ENCODE measurements at places on chromosomes 6 and 20. TPM values are rescaled to one million over a fixed set of nuclear protein-coding genes. Genes with fewer than 3 reads are reported as not detected.

DNA sequence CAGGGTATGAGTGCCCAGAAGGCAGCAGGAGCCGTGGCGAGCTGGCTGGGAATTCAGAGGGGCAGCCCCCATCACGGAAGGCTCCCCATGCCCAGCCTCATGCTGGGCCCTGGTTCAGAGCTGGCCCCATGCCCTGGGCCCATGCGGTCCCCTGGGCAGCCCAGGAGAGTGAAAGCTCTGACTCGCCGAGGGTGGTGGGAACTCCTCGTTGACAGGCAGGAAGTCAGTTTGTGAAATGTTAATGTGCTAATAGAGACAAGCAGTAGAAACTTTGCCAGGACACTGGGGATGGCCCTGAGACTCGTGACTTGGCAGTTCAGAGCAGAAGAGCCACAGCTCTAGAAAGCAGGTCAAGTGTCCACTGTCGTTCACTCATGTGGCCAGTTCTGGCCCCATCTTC is 353.0 kb downstream of the TAF4 start:
- DNase-seq = no peak

- no peak for DNase-seq
Measured at GRCh38 chr20:56806952-56807517, 177.9 kb downstream of the TFAP2C start.

DNA sequence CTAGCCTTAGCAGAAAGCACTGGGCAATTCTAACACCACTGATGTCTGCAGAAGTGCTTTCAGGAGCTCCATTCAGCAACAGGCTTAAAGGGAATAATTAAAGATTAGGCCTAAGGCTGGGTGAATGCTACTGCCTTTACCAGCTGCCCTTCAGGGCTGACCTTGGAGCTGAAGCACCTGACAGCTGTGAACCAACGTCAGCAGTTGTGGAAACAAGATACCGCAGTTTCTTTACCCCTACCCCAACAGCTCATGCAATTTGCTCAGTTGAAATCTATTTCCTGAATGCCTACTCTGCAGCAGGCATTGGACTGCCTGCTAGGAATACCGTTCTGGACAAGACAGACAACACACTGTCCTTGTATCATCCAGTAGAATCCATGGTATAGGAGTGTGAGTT is 51.5 kb upstream of the ADTRP start:
- DNase-seq = no peak

DNA sequence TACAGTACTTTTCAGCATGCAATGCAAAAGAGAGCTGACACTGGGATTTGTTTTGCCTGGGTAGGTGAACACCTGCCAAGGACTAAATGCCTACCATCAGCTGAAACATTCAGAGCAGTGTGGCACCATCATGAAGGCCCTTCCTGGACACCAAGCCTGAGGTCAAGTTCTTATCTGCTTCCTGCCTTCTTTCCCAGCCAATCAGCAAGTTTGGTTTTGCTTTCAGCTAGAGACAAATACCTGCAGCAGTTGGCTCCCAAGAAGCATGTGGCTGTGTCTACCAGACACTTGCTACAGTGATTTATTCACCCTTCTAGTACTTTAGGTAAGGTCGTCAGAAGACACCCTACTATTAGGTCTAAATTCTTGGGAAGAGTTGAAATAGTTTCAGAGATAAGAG is 112.8 kb downstream of the TBX18 start:
- DNase-seq = no peak

GRCh38 chr6:166192136-166192535 is 24.5 kb upstream of the TBXT start:
- no peak for DNase-seq

DNA sequence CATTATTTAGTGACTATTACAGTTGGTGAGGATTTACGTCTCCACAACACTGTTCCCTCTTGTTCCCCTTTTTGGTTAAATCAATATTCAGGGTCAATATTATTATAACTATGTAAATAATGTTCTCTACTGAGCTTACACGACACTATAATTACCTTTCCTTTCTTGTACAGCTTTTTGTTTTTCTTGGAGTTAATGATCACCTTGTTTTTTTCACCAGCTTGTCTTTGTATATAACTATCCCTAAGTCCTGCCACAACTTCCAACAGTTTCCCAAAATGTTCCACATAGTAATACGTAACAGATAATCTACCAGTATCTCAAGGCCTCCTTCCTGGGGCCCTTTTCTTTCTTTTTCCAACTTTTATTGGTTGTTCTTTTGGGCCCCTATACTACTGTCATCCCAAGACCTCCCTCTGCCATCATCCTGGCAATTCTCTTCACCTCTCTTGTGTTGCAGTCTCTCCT is 142.0 kb upstream of the SOX4 start:
- no peak for DNase-seq

GRCh38 chr6:170147832-170148708 is 142.8 kb downstream of the DLL1 start:
- no peak for DNase-seq

- DNase-seq = no peak
Measured at GRCh38 chr6:36232172-36232571, 35.6 kb downstream of the BRPF3 start.

DNA sequence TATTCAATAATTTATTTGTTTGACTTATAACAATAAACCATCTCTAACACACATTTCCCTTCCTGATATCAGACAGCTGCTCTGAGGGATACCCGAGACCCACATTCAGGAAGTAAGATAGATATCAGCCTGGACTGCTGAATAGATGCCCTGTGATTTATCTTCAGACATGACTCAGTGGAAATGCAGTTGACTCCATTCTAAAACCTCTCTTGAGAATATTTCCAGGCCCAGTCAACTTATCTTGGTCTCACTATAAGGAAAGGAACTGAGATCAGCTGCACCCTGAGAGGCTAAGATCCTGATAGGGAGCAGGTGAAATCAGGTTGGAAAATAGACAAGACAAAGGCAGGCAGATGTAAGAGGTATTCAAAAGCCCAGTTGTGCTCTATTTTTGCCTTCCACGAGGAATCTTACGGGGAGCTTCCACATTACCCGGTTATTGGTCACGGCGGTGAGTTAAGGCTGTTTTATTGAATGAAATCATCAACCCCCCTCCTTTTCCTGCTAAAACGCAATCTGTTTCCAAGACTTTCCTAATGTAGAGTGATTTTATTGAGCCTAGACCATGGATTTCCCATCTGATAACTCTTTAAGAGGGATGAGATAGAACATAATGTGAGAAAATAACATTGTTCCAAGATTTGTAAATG is 25.5 kb downstream of the C6orf15 start:
- peak; percentile 72 for DNase-seq

DNA sequence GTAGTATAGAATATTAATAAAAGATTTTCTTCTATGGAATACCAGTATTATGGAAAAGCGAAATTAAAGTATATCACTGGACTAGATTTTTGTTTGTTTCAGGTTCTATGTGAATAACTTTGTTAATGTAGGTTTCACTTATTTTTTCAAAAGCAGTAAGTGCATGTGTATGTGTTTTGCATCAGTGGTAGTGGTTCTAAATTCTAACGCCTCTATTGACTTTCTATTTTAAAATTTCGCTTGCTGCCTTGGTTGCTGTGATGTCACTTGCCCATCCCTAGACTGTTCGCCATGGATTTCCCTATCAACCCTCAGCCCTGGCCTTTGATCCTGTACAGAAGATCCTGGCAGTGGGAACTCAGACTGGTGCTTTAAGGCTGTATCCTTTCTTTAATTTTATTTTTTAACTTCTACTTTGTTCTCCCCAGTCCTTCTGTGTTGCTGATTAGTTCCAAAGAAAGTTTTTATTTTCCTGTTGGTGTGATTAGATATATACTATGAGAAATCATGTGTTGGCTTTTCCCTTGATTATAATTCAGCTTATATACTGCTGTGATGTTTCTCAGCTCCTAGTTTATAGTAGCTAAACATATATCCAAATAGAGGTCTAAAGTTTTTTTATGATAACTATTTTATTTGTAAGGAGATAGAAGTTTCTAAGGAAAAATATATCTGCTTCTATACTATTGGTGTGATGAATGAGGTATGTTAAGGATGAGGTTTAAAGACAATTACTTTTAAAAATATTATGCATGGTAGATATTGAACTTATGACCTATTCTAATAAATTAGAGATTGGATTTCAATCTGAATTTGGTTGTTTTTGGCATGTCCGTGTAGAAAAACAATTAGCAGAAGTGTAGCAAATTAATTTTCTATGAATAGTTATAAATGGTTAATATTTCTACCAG is 1.7 kb downstream of the STXBP5 start:
- DNase-seq = peak; percentile 51

DNA sequence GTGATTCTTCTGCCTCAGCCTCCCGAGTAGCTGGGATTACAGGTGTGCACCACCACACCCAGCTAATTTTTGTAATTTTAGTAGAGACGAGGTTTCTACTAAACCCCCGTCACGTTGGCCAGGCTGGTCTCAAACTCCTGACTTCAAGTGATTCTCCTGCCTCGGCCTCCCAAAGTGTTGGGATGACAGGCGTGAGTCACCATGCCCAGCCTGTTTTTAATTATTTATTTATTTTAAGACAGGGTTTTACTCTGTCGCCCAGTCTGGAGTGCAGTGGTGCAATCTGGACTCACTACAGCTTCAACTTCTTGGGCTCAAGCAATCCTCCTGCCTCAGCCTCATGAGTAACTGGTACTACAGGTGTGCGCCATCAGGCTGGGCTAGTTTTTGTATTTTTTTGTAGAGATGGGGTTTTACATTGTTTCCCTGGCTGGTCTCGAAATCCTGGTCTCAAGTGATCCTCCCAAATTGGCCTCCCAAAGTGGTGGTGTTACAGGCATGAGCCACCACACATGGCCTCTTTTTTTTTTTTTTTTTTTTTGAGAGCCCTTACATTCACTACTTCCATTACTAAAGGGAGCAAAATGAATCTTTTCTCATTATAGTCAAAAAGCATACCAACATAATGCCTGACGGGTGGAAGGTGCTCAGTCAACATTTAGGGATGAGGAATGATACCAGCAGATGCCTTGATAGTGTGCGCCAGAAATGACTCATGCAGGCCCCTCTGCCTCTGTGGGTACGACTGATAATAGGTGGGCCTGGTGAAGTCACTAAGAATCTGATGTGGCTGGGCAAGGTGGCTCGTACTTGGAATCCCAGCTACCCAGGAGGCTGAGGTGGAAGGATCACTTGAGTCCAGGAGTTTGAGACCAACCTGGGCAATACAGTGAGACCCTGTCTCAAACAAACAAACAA is 17.8 kb upstream of the RALGAPB start:
- DNase-seq = no peak

GRCh38 chr6:49531774-49532569 is 18.5 kb upstream of the C6orf141 start:
- DNase-seq = peak; percentile 65

DNA sequence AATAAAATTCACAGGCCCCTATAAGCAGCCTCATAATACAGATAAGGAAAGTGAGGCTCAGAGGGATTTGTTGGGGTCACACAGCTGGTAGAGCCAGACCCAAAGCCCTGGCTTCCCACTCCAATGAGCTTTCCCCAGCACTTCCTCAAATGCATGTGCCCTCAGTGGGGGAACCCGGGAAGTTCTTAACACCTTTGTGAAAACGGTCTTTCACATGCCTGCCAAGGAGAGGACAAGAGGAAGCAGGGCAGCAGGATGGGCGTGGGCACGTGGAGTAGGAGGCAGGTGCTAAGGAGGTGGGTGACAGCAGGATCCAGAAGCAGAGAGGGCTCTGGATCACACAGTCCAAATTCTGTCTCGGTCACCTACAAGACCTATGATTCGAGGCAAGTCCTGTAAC is 598 bp downstream of the PI16 start:
- no peak for DNase-seq

- DNase-seq = no peak
Measured at GRCh38 chr6:11553824-11554223, 16.3 kb downstream of the TMEM170B start.

DNA sequence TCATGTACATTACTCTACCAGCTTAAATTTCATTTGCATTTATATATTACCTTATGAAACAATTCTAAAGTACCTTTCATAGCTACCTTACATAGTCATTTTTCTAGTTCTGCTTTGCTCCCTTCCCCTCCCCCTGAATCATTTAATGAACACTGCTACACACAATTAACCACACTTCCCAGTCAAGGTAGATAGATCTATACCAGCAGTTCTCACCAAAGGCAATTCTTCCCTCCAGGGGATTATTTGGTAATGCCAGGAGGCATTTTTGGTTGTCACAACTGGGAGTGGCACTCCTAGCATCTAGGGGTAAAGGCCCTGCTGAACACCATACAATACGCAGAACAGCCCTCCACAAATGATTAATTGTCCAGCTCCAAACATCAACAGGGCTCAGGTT is 143.9 kb upstream of the SHLD1 start:
- DNase-seq = no peak

- DNase-seq = no peak
Measured at GRCh38 chr20:5833309-5833941, 83.2 kb downstream of the SHLD1 start.

DNA sequence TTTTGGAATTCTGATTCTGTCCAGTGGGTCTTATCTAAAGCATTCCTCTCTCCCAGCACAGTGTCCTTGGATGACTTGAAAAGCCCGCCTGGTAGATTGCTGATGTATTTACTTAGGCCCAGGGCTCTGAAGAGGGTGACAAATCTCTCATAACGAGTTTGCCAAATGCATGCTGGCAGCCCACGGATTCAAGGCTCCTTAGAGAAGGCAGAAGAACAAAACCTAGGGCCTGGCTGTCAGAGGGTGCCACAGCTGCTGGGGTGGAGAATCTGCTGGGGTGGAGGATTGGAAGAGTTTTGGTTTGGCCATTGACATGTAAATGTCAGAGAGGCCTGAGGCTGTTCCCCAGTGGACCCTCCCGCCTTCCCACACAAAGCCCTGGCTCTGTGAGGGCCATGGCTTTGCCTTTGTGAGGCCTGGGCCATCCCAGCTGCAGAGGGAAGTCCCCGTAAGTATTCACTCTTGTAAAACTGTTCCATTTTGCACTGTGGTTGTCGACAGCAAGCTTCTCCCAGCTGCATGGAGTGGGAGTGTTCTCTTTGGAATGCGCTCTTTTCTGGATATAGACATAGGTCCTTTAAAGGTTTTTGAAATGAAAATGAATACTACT is 50.3 kb downstream of the ANKRD6 start:
- DNase-seq = peak; percentile 10

DNA sequence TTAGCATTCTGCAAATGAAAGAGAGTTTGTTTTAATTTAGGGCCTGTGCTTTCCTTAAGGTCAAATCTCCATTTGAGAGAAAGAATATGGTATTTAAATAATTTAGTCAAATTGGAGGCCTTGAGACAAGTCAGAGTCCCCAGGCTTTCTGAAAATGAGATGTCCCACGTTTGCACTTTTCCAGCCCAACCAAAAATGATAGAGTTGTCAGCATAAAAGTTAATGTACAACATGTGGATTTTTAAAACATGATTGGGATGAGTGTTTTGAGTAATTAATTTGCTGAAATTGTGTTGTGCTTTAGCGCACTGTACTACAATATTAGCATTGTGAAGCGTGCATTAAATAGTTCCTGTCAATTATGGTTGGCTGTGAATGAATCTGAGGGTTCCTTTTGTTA is 10.0 kb downstream of the CD83 start:
- DNase-seq = no peak

JPH2 gene
- total RNA-seq = 24.2 TPM

ESR1 gene
- not detected for total RNA-seq

EDN1 gene
- total RNA-seq = 0.88 TPM

TBC1D7 gene
- 41.9 TPM for total RNA-seq

MEA1 gene
- total RNA-seq = 131 TPM

STMND1 gene
- not detected for total RNA-seq

Data from RPMI7951 (cell line).